SJSA1 (cell line): ENCODE measurements at places on chromosomes 3 and 15. TPM values are rescaled to one million over a fixed set of nuclear protein-coding genes. Genes with fewer than 3 reads are reported as not detected.

AADACL2 gene
- not detected in 2 replicates for total RNA-seq

LRRC15 gene
- 1.4 and 4.9 TPM in 2 replicates for total RNA-seq

PTH1R gene
- total RNA-seq: not detected in 2 replicates

ACP3 gene
- not detected in 2 replicates for total RNA-seq

C3orf85 gene
- total RNA-seq: not detected in 2 replicates

CHRNB4 gene
- total RNA-seq: not detected in 2 replicates

KLHL6 gene
- total RNA-seq: not detected in 2 replicates

MYNN gene
- total RNA-seq: 14.8 and 18.3 TPM in 2 replicates

FSD2 gene
- not detected in 2 replicates for total RNA-seq

PLA2G4E gene
- not detected in 2 replicates for total RNA-seq

CLEC3B gene
- total RNA-seq: 4.4 and 11.6 TPM in 2 replicates

GPR62 gene
- total RNA-seq: not detected in 2 replicates

FBXO40 gene
- total RNA-seq: not detected in 2 replicates

- no peak for DNase-seq
Measured at GRCh38 chr3:126291537-126291936, 65.7 kb downstream of the KLF15 start.

GRCh38 chr3:32126305-32127015 lies 20.0 kb downstream of the GPD1L start:
- DNase-seq: no peak

DNA sequence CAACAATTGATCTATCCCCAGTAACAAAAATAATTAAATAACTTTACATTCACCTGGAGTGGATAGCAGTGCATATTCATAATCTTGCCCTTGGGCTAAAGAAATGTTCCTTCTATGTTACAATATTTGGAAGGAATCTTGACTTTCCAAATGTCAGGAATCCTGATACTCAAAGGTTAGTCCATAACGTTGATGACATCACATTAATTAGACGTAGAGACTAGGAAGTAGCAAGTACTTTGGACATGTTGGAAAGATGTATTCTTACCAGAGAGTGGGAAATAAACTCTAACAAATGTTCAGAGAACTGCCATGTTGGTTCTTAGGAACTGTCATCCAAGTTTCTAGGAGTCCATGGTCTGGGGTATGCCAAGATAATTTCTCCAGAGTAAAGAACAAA lies 70.6 kb upstream of the SLC25A36 start:
- no peak for DNase-seq

DNA sequence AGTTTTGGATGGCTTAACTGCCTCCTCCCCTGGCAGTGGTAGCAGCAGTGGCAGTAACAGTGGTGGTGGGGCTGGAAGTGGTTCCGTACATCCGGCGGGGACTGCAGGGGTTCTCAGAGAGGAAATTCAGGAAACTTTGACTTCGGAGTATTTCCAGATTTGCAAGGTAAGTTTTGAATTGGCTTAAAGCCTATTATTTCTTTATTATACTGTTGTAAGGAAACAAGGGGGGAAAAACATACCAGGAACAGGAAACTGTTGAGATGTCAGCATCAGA lies 1.5 kb downstream of the STXBP5L start:
- no peak for DNase-seq

- no peak for DNase-seq
Measured at GRCh38 chr15:101376615-101377395, 81.8 kb upstream of the SNRPA1 start.

GRCh38 chr3:105801397-105801796 lies 67.4 kb downstream of the CBLB start:
- no peak for DNase-seq

GRCh38 chr15:22863356-22863755 lies 24.9 kb downstream of the NIPA2 start:
- no peak for DNase-seq

DNA sequence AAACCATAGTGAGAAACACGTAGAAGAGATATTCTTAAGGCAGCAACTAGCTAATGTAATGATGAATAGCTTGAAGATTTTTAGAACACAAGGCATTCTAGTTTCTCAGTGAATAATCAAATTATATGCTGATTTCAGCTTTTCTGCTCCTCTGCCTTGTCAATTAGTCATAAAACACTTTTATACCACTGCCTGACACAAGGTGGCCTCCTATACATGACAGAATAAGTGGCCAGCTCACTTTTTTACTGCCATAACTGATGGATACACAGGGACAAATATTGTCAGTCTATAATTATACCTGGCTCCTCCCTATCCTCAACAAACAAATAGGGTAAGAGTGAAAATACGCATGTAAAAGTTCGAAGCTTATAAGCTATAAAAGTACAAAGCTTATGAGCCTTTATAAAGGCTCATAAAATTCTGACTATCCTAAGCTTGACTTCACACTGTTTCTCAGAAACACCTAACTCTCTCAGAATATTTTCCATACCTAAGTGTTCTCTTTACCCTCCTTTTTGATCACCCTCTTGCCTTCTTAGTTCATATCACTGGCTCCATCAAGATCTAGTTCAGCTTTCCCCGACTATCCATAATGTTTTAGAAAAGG lies 81.6 kb downstream of the HERC1 start:
- DNase-seq: no peak

GRCh38 chr15:99963096-99963825 lies 230.0 kb upstream of the LYSMD4 start:
- peak; percentile 20 for DNase-seq

DNA sequence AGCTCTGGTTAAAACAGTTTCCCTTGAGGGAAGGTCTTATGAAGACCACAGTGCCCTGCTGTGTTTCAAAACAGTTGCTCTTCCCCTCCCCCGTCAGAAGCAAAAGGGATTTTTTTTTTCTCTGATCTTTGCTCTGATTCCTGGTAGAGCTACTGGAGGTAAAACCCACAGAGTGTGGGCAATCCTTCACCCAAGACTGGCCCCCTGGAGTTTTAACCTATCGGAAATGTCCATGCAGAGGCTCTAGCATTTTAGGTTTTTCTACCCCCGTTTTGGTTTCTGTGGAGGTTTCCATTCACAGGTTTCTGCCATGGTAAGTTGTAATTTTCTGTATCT lies 27.7 kb downstream of the GRM2 start:
- DNase-seq: no peak

DNA sequence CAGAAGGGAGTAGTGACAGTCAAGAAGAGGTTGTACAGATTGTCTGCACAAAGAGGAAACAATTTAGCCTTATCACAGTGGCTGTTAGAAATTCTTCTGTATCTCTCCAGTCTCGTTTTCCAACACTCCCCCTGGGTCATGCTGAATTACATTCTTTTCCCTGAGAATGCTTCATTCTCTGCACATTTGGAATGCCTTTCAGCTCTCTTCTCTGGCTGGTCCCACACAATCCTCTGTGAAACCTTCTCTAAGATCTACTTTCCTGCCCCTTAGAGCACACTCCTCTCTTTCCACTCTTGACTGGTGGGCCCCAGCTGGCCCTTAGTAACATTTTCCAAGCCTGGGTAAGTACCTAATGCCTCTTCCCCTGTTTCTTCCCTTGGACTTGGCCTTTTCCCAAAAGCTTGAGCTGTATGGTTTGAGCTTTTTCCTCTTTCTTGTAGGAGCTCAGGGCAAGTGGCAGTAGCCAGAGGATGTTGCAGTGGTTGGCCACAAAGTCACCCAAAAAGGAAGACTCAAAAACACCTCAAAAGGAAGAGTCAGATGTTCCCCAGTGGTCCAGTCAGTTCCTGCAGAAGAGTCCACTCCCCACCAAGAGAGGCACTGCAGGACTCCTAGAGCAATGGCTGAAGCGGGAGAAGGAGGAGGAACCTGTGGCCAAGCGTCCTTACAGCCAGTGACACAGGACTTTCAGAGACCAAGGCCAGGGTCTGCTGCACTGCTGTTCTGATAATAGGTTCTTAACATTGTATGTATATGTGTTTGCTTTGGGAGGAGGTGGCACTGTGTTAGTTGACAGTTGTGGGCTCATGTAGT lies 25.7 kb downstream of the HMCES start:
- DNase-seq: no peak

- no peak for DNase-seq
Measured at GRCh38 chr3:38335263-38335662, 11.3 kb upstream of the XYLB start.

DNA sequence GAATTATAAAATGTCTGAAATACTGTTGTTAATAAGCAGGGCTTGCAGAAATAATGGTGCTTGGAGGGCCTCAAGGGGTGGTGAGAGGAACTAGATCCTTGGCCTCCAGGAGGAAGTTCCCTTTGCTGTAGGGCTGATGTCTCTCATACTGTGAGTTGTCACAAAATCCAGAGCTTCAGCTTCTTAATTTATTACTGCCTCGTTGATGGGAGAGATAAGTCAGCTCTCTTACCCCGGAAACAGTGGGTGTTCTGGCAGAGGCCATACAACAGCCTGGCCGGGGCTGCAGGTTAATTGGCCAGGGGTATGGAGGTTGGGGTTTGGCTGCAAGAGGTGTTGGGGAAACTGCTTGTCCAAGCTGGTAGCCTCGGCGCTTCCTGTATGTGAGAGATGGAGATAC lies 15.5 kb downstream of the MAPKAPK3 start:
- no peak for DNase-seq

DNA sequence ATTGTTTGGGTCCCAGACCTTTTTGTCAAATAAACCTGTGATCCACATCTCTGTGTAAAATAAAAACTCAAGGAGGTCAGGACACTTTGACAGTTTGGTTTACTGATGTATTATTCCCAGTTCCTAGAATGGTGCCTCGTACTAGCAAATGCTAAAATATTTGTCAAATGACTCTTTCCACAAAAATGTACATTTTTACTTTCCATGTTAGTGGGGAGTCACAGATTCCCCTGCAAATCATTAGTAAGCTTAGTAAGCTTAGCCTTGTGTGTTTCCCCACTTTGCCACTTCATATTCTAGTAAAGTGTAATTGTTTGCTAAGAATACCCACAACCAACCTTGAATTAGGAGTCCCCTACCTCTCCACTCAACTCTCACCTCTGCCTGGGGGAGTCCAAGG lies 2.4 kb upstream of the MAGI1 start:
- DNase-seq: no peak

- DNase-seq: peak; percentile 40
Measured at GRCh38 chr3:184171562-184171961, 3.1 kb upstream of the AP2M1 start.

DNA sequence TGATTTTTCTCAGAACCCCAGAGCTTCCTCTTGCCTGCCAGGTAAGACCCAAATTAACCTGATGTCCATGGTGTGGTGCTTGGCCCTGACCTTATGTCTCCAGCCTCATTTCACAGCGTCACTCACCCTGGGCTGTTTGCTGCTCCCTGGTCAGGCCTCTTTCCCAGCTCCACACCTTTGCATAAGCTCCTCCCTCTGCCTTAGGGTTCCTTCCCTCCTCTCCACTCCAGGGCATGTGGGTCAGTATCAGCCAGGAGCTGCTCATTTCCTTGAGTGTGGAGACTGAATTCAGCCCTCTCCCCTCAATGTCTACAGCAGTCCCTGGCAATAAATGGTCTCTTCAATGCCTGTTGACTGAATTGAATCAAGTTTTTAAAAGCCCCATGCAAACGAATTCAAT lies 75.6 kb upstream of the ANKRD34C start:
- DNase-seq: no peak

DNA sequence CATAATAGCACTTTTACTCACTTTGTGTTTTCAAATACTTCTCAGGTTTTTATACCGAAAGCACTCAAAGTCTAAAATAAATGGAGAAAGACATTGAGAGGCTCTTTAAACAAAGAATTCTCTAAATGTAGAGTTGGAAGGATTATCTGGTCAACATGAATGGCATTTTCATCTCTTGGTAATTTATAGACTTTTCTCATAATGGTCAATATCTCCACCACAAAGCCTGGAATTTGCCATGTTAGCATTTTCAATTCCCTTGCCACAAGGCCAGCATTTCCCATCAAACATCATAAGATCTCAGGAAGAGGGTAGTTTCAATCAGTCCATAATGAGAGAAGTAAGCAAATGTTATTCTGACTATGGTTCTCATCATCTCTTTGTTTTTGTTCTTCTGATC lies 293.0 kb downstream of the CADM2 start:
- DNase-seq: no peak

DNA sequence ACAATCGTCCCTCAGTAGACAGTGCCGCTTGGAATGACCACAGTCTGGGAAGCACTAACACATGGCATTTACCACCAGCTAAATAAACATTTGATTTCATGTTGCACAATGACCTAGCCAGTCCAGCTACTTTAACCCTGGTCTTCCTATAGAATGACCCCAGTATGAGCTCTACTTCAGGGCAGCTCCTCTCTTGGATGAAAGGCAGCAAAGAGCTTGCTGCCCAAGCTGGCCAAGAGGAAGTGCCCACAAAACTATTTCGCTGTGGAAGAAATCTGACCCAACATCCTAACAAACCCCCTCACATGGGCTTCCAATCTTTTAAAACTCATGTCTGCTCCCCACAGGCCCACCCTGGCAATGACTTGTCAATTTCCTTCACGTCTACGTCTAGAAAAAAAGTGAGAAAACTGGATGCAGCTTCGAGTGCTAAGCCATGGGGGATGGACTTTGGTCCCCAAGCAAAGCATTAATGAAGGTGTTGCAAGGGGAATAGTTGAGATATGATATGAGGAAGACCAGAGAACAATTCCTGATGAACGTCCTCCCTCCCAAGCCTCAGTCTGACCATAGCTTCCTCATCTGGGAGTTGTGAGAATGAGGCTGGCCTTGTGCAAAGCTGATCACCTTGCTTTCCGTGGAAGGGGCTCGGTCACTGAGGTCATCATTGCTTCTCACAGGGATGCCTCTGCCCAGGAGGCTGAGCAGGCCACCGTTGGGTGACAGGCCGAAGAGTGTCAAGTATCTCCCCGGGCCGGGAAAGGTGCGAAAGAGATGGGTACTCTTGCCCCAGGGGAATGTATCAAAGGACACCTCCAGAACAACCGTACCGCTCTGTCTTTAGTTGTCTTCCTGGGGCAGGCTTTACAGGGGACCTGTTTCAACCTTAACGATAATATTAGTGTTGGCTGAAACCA lies 964 bp downstream of the SLC25A20 start:
- no peak for DNase-seq

GRCh38 chr3:46368569-46368968 lies 2.2 kb upstream of the CCR5 start:
- no peak for DNase-seq

- no peak for DNase-seq
Measured at GRCh38 chr3:47870156-47870555, 67.2 kb downstream of the DHX30 start.

DNA sequence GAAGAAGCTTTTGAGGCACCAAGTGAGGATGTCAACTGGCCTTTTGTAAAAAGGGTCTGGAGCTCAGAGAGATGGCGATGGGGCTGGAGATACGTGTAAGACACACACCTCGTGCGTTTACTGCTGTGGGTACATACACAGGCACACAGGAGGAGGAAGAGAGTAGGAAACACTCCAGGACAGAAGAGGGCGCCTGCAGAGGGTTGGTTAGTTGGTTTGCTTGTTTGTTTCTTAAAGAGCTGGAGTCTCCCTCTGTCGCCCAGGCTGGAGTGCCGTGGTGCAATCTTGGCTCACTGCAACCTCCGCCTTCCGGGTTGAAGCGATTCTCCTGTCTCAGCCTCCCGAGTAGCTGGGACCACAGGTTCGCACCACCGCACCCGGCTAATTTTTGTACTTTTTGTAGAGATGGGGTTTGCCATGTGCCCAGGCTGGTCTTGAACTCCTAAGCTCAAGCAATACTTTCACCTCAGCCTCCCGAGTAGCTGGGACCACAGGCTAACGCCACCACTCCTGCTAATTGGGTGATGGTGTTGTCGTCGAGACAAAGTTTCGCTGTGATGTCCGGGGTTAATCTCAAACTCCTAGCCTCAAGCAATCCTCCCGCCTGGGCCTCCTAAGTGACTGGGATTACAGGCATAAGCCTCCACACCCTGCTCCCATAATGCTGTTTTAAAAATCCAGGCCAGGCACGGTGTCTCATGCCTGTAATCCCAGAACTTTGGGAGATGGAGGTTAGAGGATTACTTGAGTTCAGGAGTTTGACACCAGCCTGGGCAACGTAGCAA lies 1.3 kb upstream of the PRR20G start:
- no peak for DNase-seq
